ENCODE measurements at places on chromosomes 7 and 10.

GRCh38 chr10:3757250-3757637 is 27.8 kb downstream of the KLF6 start:
- DNase-seq, result no peak

DNA sequence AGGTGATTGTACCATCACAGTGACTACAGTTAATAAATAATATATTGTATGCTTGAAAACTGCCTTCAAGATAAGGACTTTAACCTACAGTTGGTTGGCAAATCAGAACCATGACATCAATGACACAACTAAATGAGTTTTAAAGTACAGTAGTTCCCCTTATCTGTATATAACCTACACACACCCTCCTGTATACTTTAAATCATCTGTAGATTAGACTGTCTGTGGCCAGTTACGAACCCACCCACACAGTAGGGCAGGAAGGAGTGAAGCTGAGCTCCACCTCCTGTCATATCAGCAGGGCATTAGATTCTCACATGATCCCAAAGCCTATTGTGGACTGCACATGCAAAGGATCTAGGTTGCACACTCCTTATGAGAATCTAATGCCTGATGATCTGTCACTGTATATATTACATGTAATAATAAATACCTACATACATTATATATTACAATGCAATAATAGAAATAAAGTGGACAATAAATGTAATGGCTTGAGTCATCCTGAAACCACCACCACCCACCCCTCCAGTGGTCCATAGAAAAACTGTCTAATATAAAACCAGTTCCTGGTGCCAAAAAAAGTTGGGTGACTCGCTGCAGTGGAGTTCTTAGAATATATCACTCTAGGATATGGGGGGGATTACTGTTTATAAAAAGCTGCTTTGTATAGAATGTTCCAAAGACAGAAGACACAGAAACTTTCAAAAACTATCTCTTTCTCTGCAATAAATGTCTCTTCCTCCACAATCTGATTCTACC is 5.6 kb downstream of the TPK1 start:
- DNase-seq, result no peak

DNA sequence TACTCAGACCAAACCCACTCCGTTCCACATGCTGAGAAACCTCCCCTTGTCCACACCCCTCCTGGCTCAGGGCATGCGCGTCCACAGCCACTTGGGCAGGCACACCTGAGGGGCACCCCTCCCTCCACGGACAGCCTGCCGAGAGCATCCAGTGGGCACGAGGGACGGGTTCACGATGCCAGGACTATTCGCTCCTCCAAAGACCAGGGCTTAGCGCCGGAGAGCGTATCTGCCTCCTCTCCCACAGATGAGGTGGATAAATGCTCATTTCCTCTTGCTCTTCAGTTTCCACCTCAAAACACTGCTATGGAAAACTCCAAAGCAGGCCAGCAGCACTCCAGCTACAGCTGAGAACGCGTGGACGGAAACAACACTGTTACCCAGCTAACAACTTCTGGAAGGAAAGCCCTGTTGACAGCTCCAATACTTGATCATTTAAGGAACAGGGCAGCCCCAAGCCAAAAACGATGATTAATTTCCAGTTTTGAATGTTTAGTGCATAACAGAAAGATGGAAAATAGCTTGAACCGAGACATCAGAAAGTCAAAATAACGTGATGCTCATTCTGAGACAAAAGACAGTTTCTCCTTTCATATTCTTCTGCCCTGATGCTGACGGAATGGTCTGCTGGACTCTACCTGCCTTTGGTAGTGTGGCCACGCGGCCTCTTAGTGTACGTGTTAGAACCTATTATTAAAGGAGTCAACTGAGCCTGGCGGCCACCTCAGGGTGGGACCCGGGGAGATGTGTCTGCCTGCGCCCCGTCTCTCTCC is 204.7 kb downstream of the DNAJB6 start:
- no peak for DNase-seq

DNA sequence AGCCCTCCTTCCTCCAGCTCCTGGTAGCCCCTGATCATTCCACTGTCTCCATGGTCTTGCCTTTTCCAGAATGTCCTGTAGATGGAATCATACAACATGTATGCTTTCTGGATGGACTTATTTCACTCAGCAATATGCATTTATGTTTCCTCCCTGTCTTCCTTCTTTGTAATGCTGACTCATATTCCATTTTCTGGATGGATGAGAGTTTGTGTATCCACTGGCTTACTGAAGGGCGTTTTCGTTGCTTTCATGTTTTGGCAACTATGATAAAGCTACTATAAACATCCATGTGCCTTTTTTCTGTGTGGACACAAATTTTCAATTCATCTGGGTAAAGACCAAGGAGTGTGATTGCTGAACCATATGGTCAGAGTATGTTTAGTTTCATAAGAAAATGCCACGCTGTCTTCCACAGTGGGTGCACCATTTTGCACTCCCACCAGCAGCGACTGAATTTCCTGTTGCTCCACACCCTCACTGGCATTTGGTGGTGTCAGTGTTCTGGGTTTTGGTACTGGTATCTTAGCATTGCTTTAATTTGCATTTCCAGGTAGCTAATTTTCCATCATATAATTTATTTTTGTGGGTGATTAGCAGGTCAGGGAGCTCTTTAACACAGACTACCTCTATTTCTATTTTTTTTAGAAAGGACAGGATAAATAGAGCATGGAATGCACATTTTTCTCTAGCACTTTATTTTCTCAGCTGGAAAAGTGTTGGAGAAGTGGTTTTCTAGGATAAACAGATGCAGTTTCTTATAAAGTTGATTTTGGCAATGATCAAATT is 252.2 kb downstream of the WDR37 start:
- DNase-seq, result no peak

DNA sequence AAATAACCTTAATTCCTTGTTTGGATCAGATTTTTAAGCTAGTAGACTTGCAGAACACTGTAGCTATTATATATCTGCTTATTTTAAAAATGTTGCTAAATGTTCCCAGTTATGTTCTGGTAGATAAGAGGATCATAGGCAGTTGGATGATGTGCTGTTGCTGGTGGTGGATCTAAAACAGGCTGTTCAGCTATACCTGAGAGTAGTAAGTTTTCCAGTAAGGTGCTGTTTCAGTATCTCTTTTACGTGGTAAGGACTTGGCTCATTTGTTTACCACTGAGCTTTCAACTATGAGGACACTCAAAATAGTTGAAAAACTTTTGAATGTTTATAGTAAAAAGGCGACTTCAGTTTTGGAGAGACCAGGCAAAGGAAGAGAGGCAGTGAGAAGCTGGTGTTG is 180.9 kb downstream of the CDK14 start:
- no peak for DNase-seq

- DNase-seq, result no peak
These were observed 30.3 kb upstream of the KEL start for GRCh38 chr7:142992427-142992826.

- DNase-seq, result no peak
These were observed 221.7 kb upstream of the TCF7L2 start for GRCh38 chr10:112728118-112728883.

GRCh38 chr10:70125918-70126552 is 6.6 kb downstream of the AIFM2 start:
- DNase-seq, result no peak

DNA sequence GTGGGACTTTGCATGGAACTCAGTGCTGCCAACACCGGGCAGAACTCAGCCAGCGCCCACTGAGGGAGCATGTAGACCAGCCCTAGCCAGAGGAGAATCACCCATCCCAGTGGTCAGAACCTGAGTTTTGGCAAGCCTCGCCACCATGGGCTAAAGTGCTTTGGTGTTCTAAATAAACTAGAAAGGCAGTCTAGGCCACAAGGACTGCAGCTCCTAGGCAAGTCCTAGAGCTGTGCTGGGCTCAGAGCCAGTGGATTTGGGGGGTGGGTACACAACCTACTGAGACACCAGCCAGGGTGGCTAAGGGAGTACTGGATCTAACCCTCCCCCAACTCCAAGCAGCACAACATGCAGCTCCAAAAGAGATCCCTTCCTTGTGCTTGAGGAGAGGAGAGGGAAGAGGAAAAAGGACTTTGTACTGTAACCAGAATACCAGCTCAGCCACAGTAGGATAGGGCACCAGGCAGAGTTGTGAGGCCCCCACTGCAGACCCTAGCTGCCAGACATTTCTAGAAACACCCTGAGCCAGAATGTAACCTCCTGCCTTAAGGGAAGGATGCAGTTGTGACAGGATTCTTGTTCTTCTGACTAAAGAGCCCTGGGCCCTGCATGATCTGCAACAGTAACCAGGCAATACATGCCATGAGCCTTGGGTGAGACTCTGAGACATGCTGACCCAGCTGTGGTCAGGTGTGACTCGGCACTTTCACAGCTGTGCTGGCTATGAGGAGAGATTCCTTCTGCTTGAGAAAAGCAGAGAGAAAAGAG is 24.4 kb downstream of the GSDME start:
- DNase-seq, result no peak

DNA sequence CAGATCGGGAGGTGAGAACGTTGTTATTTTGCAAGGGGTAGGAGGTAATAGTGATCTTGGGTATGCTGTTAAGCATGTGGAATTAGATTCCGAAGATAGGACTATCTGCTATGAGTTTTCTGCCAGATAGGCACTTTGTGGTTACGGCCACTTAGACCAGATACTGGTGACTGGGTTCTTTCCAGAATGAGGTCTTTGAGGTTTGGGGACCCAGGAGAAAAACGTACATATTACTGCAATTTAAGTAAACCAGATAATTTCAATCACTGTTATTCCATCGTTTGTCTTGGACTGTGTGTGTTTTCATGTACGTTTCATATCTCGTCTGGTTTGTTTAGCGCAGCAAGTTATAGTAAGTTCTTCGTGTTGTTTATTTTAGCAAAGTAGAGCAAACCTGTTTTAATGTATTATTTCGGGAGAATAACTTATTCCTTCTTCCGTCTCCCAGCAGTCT is 312 bp downstream of the ARL4A start:
- DNase-seq, result no peak

DNA sequence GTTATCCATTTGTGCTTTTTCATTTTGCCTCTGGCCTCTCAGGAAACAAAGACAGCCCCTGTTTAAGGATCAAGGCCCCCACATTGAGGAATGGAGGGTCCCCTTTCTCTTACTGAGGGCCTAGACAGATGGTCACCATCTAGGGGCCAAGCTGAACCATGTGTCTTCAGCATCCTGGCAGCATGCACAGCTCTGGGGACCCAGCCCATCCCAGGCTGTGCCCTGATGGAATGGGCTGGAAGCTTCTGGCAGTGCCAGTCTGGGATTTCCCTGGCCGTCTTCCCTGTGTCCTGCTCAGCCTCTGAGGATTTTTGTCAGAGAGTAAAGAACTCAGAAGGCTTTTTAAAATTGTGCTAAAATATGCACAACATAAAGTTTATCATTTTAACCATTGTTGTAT is 116.8 kb downstream of the ITIH5 start:
- peak; percentile 18 for DNase-seq

- no peak for DNase-seq
These were observed 44.8 kb upstream of the DMBT1 start for GRCh38 chr10:122515588-122516231.

DNA sequence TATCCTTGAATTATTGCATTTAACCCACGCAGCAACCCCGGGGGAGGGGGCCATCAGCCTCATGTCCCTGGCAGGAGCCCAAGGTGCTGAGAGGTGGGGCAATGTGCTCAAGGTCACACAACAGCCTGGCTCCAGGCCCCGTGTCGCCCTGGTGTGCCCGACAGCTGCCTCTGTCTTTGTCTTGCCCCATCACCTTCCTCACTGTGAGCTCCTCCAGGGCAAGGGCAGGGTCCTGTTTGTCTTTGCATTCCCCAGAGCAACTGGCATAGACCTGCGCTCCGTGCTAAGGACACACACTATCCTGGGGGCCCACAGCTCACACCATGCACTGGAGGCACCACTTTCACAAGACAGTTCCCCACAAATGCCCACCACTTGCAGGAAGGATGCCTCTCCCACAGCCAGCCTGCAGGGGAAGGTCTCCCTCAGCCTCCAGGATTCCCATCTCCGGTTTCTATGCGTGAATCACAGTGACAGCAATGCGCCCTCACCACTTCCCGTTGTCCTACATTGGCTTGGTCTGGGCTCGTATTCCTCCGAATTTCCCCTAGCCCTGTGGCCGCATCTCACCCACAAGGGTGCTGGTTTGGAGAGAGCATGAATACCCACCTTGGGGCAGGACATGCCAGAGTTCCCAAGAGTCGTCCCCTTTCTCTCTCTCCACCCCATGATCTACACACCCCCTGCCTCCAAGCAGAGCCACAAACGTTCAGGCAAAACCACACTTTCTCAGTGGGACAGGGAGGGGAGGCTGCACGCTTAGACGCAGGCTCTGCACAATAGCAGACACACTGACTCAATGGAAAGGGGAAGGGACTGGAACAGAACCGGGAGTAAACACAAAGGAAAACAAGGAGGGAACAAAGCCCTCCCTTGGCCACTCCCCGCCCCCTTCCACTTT is 10.3 kb downstream of the ITPRIP start:
- peak; percentile 68 for DNase-seq

- no peak for DNase-seq
These were observed 11.5 kb downstream of the ACTA2 start for GRCh38 chr10:88941026-88941425.

DNA sequence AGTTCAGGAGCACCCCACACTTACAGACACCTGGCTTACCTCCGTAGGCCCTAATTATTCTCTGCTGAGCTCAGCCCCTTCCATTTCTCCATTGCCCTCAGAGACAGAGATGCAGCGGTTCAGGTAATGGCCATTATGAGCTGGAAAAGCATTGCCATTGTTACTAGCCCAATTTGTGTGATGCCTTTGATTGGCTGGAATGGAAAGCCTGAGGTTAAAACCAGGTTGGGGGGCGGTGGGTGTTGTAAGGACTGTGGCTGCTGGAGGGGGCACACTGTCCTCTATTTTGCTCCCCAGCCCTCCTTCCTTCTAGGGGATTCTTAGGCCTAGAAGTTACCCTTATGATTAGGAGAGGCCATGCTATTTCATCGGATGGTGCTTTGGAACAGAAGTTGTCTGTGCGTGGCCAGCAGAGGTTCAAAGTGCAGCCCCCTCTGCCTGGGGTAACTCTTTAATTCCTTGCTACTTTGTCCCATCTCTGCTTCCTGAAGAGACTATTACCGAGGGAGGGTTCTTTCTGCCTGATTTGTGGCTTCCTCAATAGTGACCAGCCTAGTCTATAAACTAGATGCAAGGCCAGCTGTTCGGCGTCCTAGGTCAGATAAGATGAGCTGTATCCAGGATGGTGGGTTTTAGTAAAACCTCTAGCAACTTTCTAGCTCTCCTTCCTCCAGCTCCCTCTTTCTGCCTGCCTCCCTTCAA is 14.2 kb upstream of the ACSL5 start:
- DNase-seq, result no peak

- DNase-seq, result no peak
These were observed 2.2 kb upstream of the KCTD7 start for GRCh38 chr7:66626331-66626934.

GRCh38 chr7:95867309-95867708 is 95.0 kb downstream of the DYNC1I1 start:
- no peak for DNase-seq

GRCh38 chr10:114956466-114956865 is 18.5 kb downstream of the TRUB1 start:
- DNase-seq, result no peak

Data from adrenal gland (tissue), 19 donors.